Fibroblast of skin of abdomen (primary cell): ENCODE measurements at places on chromosomes 4 and X.

DNA sequence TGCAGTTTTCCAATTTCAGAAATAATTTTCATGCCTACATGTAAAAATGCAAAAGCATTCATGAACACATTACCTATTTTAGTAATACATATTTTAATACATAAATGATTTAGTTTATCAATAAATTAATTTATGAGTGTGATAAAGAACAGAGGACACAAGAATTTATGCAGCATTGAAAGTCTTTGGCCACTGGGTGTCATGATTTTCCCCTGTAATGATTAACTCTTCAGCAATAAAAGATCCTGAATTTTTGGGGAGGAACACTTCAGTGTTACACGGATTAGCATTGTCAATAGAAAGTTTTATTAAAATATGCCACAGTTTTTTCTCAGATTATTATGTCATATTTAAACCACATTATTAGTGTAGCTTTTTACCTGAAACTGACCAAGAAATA, 8.6 kb upstream of the VCX2 start:
- DNase-seq: no peak

GRCh38 chr4:74999714-75000309, 66.9 kb downstream of the PARM1 start:
- no peak for DNase-seq

DNA sequence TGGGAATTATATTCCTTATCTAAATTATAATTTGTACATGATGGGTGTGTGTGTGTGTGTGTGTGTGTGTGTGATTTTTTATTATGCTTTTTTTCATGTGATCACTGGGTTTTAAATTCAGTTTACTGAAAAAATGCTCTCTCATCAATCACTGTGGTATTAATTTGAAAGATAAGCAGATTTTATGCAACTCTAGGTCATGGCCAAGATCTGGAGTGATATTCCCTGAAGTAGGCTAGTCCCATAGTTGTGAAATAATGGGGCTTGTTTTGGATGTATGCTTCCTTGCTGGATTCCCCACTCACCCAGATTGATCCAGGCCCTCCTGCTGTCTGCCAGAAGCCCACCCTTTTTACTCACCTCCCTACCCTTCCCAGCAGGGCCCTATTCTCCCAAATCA, 22.0 kb upstream of the PGRMC2 start:
- no peak for DNase-seq

- peak; percentile 90 for DNase-seq
These were observed 50.0 kb downstream of the IQCM start for GRCh38 chr4:149765630-149766029.

- DNase-seq: no peak
These were observed 36.4 kb downstream of the EDA2R start for GRCh38 chrX:66602381-66602938.
